ENCODE measurements at places on chromosomes 16 and 17. TPM values are rescaled to one million over a fixed set of nuclear protein-coding genes. Genes with fewer than 3 reads are reported as not detected.

ANKS4B gene
- total RNA-seq, result not detected

FDXR gene
- total RNA-seq, result 6.1 TPM

LDHD gene
- 0.68 TPM for total RNA-seq

WFIKKN2 gene
- not detected for total RNA-seq

RPH3AL gene
- total RNA-seq, result 1.2 TPM

SOX15 gene
- not detected for total RNA-seq

EIF4A3 gene
- total RNA-seq, result 104 TPM

ADGRG3 gene
- total RNA-seq, result not detected

UTS2R gene
- not detected for total RNA-seq

XAF1 gene
- 28.1 TPM for total RNA-seq

Measured in RPMI7951 (cell line).